ENCODE measurements at places on chromosomes 6 and 20.
A peak's percentile ranks its signal among the peaks of the same experiment; 100 is the strongest.

DNA sequence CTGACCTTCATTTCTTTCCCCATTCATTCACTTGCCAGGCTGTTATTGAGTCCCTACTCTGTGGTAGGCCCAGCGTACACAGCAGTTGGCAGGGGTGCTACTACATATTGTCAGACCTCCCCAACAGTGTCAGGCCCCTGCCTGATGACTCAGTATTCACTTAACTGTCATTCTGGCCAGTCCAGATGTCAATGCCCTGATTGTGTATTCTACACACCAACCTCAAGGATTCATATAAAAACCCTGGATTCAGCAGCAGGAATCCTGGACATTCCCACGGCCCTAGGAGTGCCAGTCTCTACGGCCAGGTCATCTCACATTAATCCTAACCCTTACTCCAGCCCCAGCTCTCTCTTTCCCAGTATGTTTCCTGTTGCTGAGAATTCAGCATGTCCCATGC is 151.5 kb downstream of the TASP1 start:
- DNase-seq = no peak

DNA sequence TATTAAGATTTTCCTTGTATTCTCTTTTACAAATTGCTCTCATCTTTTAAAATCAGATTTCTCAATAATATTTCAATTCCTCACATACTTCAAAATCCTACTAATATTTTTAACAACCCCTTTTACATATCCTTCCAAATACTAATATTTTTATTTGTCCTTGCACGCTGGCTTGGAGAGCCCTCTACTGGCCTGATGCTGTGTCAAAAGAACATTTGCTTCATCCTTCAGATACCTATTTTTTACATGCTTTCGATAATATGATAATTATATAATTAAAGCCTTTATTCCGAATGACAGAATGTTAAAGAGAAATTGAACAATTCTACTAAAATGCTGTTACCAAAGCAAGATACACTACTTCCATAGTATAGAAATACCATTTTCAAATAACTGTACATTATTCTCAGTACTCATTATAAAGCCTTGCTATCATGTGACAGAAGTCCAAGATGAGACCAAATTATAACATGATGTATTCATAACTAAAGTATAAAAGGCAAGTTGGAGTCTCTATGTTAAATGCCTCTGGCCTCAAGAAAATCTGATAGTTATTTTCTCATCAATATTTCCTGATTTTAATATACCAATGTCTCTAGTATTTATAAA is 39.0 kb upstream of the PLN start:
- peak; percentile 34 for DNase-seq

DNA sequence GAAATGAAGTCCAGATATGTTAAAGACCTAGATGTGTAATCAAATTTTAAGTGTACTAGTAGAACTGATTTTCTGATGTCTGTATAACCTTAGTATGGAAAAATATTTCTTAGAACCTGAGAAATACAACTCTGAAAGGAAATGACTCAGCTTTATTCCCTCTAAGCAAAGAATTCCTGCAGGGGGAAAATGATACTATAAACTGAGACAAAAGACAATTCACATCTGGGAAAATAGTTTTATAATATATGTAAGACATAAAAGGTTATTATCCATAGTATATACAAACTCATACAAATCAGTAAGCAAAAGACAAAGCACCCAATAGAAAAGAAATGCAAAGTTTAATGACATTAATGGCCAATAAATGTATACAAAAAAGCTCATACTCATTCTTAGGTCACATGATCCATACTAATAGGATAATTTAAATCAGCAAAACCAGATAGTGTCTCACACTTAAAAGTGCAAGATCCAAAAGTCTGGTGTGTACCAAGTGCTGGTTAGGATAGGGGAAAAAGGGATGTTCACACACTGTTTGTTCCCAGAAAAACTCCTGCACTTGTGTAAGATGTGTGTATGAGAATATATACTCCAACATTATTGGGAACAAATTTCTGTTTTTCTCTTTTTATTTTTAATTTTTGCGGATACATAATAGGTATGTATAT is 22.6 kb downstream of the RNF217 start:
- DNase-seq = no peak

GRCh38 chr6:80769106-80769505 is 662.6 kb downstream of the BCKDHB start:
- no peak for DNase-seq

- no peak for DNase-seq
Observed at GRCh38 chr6:136994782-136995181, 50.0 kb downstream of the IL20RA start.

GRCh38 chr20:34806255-34806654 is 19.2 kb downstream of the NCOA6 start:
- no peak for DNase-seq

DNA sequence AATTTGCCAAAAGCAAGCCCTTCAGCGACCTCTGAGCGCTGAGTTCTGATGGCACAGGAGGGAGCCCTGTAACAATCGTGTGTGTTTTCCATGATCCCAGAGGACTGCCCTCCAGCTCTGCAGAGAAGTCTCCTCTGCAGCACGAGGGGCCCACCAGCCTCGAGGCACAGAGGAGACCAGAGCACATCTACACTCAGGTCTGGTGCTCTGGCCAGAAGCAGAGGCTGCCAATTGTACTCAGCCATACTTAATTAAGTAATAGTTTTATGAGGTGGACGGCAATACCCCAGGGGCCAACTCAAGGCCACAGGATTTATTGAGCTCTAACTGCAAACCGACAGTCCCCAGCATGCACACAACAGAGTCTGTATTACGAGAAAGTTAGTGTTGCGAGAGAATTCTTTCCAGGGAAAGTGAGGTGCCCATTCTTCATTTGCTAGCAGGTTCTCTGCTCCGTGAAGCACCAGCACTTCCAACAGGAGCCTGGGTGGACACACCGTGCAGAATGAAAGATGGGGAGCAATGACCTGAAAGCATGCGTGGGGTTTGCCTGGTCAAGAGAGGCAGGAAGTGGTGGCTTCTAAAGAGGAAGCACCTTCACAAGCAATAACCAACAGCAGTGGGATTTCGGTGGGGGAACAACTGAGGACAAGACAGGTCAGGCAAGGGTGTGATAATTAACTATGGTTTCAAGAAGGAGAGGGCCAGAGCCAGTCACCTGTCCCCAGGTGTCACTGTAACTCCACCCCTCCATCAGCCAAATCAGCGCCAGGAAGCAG is 92.8 kb upstream of the FOXC1 start:
- no peak for DNase-seq

DNA sequence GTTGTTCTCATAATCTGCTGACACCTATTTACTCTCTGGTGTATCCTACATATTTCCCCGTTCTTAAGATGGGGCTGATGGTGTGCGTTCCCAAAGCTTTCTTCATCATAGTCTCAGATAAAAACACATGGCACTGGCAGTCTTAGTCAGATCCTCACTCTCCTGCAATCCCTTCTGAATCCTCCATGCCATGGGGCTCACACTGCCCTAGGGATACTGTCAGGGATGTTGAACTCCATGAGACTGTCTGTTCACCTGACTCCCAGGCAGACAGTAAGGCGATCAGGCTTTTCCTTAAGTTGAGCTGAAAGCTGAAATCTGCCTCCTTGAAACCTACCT is 76.0 kb downstream of the SLX4IP start:
- DNase-seq = no peak

DNA sequence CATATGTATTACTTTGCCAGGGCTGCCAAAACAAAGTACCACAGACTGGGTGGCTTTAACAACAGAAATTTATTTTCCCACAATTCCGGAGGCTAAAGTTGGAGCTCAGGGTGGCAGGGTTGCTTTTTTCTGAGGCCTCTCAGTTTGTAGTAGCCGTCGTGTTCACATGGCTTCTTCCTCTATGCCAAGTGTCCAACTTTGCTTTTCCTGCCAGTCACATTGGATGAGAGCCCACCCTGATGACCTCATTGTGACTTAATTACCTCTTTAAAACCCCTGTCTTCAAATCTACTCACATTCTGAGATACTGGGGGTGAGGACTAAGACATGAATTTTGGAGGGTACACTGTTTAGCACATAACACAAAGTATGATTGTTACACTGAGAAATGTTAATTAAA is 9.9 kb upstream of the ECT2L start:
- DNase-seq = no peak

GRCh38 chr20:3800256-3800877 is 4.3 kb downstream of the CDC25B start:
- no peak for DNase-seq

- no peak for DNase-seq
Observed at GRCh38 chr6:82205930-82206392, 41.6 kb downstream of the IBTK start.

GRCh38 chr6:1584996-1585668 is 24.6 kb upstream of the FOXC1 start:
- DNase-seq = no peak

DNA sequence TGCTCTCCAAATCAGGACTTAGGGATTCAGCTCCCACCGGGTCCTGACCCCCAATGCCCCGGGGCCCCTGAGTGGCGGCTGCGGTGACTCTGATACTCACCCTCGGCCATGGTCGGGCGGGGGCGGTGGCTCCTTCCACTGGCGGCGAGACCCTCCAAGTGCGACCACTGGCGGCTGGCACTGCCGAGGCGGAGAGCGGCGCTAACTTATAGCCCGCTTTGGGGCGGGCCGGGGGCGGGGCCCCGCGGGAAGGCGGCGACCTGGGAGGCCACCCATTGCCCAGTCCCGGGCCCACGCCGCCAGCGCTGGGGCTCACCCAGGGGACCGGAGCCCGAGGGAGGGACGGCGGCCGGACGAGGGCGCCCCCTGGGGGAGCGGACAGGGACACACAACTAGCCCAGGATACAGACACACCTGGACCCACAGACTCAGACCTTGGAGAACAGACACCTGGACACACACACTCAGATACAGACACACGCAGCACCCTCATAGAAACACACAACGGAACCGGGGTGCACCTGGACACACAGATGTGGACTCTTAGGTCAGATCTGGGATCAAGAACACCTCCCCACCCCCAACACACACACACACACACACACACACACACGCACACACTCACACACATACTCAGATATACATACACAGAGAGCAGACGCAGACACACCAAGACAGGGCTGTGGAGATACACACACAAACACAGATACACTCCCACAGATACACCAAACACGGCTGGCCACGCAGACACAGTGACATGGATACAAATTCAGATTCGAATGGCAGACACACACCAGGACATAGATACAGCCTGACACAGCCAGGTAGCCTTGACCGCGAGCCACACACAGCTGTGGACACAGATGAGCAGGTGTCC is at the start of gene TGM2:
Gene TGM2 (minus strand): TSS at position 182 of the 877 bp plus-strand sequence. CDS start 72 bp downstream, at position 110.
- peak; percentile 98 for DNase-seq

- no peak for DNase-seq
Observed at GRCh38 chr6:159254186-159254585, 85.0 kb downstream of the FNDC1 start.

GRCh38 chr20:24968278-24968800 is 19.3 kb downstream of the CST7 start:
- no peak for DNase-seq

DNA sequence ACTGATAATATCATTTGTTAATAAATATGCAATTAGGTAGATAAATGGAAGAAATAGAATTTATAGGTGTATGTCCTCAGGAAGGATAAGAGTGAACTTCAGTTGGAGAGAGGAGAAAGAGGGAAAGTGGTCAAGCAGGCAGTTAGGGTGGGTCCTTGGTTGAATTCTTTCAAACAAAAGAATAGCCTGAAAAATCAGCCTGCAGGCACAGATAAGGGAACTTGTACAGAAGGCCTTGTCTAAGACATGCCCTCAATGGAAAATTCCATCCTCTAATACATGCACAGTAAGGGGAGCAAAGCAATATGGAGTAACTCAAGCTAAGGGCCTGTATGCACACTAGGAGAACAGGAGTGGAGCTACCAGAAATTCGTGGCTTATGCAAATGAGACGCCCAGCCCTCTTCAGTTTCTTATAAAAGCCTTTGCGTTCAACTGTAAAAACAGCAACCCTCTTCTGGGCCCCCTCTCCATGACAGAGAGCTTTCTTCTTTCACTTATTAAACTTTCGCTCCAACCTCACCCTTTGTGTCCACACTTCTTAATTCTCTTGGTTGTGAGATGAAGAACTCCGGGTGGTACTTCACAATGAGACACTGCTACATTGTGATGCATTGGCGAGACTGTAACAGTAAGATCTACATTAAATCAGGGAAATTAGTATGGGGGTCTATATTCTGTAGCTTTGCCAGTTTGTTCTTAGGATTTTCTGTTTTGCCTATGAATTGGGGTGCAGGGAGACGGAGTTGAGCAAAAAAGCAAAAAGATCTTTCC is 147.0 kb downstream of the HS3ST5 start:
- DNase-seq = no peak

DNA sequence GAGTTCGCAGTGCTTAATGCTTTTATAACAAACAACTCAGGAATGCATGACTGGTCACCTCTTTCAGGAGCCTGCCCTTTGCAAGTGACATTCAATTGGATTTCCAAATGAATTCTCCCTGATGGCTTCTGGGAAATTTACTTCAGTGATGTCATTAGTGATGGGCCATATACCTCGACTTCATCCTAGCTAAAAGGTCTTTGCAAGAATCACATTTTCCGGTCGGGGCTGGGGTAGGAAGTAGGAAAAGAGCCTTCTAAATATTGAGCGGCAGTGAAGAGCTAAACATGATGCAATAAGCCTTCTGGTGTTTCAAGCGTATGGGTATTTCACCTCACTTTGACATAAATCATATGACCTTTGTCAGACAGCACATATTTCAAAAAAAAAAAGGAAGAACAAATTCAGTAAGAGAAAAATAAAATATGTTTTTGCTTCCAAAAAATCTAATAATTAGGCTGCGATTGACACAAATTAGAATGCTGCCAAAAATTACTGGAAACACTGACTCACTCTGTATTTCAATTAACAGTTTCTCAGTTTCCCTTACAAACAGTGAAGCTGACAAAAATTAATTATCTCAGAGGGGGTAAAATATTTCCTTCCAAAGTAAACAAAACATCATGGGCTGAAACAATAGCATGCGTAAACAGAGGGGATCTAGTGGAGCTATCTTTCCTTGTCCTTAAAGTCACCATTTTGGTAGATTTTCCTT is 39.8 kb downstream of the ADTRP start:
- no peak for DNase-seq

GRCh38 chr6:1544000-1544399 is 65.7 kb upstream of the FOXC1 start:
- no peak for DNase-seq

GRCh38 chr6:129567374-129567773 is 142.6 kb downstream of the ARHGAP18 start:
- peak; percentile 35 for DNase-seq

DNA sequence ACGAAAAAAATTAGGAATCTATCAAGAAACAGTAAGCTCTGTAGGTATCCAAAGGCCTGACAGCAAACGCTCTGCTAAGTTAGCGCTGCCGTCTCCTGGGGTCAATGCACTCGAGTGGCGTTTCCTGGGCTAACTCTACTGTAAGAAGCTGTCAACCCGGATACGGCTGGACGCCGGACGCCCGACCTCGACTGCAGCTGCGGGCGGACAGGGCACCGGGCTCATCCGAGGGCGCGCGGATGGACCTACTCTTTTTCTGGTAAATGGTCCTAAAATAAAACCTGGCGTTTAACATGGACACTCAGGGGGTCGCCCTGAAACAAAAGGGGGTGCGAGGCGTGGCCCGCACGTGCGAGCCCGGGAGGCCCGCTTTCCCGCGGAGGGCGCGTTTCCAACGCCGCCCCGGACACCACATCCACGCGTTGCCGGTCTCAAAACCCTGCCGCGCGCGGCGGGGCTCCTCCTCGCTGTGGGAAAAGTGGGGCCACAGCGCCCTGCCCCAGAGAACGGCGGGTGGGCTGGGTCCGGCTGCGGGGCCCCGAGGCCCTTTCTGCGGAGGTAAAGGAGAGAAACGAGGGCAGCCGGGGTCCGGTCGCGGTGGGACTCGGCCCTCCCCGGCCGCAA is 537 bp downstream of the TCP1 start:
- DNase-seq = peak; percentile 25

GRCh38 chr6:52510213-52510562 is 66.7 kb downstream of the TRAM2 start:
- DNase-seq = no peak

GRCh38 chr20:52748990-52749389 is 223.2 kb upstream of the TSHZ2 start:
- DNase-seq = no peak
